ENCODE measurements at places on chromosomes 7 and 10.

- DNase-seq = no peak
These were observed 62.4 kb downstream of the CTTNBP2 start for GRCh38 chr7:117810642-117811512.

- DNase-seq = no peak
These were observed 84.0 kb downstream of the ORC5 start for GRCh38 chr7:104123786-104124185.

GRCh38 chr7:133873631-133874030 is 253.5 kb upstream of the LRGUK start:
- no peak for DNase-seq

DNA sequence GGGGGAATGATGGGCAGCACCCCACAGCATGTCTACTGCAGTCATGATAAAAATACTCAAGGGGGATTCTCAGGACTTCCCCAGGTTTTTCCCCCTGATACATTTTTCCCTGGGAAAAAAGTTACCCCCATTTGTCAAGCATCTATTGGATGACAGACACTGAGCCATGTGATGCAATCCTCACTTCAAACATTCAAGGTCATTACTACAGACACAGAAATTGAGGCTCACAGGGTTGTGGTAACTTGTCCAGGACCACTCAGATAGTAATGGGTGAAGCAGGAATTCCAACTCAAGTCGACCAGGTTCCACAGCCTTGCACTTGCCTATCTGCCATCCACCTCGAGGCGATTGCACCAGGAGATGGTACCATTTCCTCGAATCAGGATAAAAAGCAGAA is 31.7 kb downstream of the PPP1R3C start:
- no peak for DNase-seq

DNA sequence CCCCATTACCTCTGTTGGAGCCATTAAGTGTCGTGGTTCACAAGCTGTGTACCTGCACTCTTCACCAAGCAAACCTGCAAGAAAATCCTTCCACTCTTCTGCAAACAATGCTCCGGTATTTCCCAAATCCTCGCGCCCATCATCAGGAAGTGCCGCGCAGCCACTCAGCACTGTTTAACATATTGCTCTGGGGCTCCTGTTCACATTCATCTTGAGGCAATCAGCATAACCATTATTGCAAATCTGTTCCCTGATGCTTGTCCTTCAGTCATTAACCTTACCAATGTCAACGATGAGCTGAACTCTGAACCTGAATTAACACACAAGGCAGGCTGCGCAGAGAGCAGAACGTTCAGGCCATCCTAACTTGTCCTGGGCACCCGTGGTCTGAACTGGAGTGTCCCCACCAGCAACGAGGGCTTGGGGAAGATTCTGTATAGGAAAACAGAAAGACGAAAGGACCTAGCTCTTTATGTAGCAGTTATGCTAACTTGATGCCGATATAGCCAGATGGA is 751.4 kb upstream of the AUTS2 start:
- no peak for DNase-seq

GRCh38 chr10:101818872-101819633 is 809 bp upstream of the OGA start:
- no peak for DNase-seq

- DNase-seq = no peak
These were observed 2.4 kb downstream of the NAMPT start for GRCh38 chr7:106282390-106282789.

DNA sequence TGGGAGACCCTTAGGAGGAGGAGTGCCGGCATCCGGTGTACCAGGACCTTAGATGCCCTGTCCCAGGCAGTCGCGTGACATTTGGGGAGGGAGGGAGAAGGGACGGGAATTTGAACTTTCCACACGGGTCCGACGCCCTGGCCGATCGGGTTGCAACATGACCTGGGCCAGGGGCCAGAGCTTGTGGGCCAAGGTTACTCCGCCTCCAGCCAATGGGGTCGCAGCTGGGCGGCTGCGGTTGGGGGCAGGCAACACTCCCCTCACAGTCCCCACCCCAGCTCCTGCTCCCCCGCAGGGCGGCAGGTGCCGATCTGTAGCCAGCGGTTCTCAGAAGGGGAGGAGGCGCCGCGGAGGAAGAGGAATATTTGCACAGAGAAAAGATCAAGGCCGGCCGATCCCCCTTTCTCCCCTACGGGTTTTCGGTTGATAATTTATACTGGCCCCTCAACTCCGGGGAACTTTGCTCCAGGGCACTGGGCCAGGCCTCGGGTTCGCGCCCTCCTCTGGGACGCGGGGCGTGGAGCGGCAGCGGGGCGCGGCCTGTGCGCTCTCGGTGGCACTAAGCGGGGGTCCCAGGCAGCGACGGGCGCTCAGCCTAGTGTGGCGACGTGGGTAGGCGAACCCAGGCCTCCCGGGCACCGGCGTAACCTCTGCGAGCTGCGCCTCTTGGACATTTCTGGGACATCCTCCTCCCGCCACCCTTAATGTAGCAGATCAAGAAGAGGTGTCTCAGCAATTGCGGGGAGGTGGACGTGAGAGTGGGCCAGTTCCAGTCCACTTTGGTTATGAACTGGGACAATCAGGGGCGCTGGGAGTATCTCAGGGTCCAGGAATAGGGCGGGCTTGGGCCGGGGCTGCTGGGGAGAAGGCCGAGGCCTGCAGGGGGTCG is 1.2 kb downstream of the MLXIPL start:
- no peak for DNase-seq

GRCh38 chr10:97578171-97578844 is 5.7 kb downstream of the ANKRD2 start:
- no peak for DNase-seq

- DNase-seq = no peak
These were observed 473.5 kb downstream of the CCSER2 start for GRCh38 chr10:84801916-84802315.

GRCh38 chr7:3312583-3312982 is 11.5 kb downstream of the SDK1 start:
- no peak for DNase-seq

DNA sequence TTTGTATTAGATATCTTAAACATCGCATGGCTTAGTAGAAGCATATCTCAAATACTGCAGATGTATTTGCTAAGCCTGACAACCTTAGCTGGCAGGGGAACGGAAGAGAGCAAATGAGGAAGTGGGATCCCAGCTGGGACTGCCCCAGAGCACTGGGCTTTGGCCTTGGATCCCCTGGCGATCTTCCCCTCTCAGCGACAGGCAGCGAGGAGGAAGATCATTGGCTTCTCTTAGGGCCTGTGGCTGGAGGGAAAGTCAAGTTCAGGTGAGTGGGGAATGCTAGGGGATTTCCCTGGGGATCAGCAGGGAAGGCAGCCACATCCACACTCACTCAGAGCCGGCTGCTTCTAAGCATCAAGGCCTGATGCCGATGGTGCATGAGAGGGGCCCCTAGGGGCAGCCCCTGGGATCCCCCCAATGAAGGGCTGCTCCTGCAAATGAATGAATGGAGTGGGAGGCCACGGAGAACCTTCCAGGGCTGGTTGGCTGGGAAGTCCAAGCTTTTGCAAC is 42.0 kb downstream of the LYZL2 start:
- no peak for DNase-seq

- no peak for DNase-seq
These were observed 48.4 kb upstream of the GNA12 start for GRCh38 chr7:2892549-2892948.

DNA sequence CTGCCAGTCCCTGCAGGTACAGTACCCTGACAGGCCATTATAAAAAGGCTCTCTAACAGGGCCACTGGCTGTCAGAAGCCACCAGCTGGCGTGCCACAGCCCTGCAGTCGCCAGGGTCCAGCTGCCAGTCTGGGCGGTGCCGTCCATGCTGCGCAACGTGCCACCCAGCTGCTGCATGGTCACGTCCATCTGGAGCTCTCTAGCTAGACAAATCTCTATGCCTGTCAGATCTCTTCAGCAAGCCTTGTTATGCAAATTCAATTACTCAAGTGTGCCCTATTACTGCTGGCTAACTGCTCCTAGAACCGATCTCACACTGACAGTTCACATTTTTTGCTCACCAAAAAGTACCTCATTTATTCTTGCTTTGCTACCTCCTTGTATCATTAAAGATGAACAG is 75.9 kb downstream of the HIBADH start:
- no peak for DNase-seq

DNA sequence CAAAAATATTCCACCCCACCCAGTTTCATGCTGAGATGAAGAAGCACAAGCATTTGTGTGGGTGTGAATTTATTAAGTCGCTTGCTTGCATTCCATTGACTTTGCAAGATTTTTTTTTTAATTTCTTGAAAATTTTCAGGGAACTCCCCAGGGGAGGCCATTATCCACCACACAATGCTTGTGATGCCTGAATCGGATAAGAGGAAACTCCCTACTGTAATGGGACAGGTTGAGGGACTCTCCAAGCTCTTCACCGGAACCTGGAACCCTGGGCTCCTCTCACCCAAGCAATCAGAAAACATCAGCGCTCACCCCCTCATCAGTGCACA is 153.6 kb upstream of the ZMIZ1 start:
- no peak for DNase-seq

- DNase-seq = peak; percentile 4
These were observed 38.6 kb upstream of the RSBN1L start for GRCh38 chr7:77657427-77658224.

DNA sequence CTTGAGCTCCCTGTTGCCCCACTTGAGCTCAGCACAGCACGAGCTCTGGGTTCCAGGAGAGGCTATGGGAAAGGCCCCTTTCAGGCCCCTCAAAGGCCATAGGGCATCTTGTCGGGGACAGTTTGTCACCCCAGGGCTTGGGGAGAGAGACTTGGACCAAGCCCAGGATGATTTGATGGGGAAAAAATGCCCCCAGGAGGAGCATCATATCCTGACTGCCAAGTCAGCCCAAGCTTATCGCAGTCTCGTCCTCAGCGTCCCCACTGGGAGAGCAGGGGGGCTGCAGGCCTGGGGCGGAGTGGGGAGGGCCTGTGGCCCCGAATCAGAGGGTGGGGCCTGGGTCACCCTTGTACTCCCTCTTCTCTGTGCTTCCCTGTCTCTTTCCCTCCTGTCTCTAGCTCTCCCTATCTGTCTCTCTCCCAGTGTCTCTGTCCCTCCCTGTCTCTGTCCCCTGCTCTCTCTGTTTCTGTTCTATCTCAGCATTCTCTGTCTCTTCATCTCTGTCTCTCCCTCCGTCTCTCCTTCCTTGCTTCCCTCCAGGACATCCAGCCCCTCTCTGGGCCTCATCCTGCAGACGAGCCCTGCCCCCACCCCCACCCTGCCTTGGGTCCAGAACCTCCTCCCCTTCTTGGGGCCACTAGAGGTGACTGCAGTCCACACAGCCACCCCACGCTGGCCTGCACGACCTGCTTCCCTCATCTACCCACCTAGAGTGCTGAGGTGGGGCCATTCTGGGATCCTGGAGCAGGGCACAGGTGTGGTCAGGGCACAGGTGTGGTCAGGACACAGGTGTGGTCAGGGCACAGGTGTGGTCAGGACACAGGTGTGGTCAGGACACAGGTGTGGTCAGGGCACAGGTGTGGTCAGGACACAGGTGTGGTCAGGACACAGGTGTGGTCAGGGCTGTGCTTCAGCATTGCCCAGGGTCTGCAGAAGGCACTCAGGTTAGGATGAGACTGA is 17.3 kb upstream of the GRIFIN start:
- DNase-seq = no peak

DNA sequence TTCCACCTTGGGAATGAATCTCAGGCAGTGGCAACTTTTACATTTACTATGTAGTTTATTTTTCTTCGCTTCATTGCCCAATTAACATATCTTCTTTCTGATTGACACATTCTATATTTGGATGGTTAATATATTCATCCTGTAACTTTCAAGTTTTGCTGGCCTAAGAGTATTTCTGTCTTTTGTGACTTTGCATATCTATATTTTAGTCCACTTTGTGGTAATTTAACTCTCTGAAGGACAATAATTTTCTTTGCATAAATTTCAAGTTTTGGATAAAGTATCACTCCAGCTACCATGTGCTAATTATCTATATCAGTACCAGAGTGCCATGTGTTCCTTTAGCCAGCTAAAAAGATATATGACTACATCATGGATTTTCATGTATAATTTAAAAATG is 151.5 kb upstream of the KAT6B start:
- DNase-seq = no peak

DNA sequence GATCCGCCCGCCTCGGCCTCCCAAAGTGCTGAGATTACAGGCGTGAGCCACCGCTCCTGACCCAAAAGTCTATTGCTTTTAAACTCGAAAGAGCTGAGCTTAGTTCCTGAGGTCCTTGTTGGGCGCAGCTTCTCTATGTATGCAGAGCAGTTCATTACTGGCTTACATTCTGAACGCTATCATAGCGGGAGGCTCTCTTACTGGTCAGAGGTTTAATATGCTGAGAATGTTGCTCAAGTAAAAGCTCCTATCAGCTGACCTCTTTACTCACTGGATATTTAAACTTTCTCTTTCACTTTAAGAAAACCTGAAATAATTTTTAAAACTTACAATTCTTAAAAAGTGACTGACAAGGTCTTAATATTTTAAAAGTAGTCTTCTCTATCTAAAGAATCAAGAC is 160.8 kb upstream of the WNT16 start:
- no peak for DNase-seq

DNA sequence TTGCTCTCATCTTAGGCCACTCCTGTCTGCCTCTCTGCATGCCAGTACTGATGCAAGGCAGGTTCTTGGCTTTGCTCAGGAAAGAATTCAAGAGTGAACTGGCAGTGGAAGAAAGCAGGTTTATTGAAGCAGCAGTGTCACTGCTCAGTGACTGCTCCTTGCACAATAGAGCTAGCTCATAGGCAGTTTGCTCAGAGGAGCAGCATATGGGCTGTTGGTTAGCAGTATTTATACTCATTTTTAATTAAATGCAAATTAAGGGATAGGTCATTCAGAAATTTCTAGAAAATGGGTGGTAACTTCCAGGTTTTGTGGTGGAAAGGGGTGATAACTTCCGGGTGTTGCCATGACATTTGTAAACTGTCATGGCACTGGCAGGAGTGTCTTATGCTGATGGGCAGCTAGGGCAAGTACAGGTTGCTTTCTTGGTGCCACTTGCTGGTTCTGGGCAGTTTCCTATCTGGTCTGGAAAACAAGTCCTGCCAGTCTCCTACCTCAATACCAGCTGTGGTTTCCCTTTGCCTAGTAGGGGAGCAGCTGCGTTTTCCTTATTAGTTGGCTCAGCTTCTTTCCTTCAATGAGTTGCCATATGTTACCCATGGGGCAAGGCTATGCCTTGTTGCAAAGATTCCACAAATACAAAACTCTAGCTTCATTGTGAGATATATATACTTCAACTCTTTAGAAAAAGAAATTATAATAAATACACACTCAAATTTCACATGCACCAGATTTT is 64.8 kb upstream of the CALD1 start:
- DNase-seq = no peak

Data from effector memory CD8-positive, alpha-beta T cell (primary cell).